ENCODE measurements at places on chromosomes 16 and 17.

DNA sequence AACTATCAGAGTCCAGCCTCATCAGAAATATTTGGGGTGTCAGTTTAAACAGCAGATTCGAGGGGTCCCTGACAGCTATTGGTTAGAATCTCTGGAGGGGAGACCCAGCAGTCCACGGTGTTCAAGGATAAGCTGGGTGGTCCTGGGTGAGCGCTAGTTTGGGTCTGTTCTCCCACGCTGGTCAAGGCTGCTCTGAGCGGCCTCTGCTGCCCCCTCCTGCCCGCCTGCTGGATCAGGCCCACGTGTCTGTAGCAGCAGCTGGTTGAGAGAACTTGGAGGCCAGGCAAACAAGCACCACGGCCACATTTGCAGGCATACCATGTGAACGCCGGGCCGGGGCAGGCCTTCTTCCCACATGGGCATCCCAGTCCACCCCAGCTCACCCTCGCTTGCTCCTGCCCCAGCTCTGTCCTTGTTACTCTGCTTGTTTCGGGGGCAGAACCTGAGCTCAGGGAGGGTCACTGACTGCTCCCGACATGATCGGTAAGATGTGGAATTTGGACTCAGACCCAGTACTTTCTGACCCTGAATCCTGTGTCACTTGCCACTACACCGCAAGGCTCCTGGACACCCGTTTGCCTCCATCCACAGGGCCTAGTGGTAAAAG is 7.4 kb downstream of the FOXF1 start:
- DNase-seq, result no peak

GRCh38 chr16:78415013-78415412 is 315.6 kb downstream of the WWOX start:
- no peak for DNase-seq

DNA sequence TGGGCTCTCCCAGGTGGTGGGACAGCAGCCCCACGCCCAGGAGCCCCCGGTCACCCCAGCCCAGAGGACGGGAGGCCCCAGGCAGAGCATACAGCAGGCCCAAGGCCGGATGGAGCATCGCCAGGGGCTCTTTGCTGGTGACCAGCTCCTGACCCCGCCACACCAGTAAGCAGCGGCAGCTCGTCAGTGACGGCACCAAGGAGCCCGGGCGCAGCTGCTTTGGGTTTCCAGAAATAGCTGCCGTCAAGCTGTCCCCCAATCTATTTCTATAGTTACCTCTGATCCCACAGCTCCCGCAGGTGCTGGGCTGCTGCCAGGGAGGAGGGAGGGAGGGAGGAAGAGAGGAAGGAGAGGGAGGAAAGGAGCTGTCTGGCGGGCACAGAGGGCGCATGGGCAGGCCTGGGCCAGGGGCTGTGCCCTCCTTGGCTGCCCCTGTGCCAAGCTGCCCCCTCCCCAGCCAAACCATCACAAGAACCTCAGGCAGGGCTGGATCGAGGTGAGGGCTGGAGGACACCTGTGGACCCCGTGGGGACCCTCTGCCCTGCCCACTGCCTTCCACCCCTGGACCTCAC is 10.8 kb upstream of the RASD1 start:
- DNase-seq, result no peak

DNA sequence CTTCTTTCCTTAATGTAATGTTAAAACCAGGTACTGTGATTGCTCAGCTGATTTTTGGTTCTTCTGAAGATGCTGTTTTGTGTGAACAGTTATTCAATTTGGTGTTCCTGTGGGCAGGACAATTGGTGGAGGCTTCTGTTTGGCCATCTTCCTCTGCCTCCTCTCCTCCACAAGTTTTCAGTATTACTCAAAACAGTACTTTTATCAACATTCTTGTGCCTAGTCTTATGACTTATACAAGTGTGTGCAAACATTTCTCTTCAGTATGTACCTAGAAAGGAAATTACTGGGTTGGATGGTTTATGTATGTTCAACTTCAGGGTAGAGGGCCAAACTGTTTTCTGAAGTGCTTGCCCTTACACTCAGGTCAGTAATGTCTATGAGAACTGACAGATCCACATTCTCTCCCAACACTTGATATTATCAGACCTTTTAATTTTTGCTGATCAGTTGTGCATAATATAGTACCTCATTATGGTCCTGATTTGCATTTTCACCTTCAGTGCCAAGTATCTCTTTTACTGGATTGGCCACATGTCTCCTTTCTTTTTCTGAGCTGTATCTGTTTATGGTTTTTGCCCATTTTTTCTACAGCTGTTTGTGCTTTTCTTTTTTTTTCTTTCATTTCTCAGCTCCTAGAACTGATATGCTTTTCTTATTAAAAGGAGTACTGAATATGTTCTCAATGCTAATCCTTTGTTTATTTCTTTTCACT is 50.9 kb downstream of the ERCC4 start:
- DNase-seq, result no peak

GRCh38 chr17:34465789-34466188 is 102.8 kb upstream of the CCL1 start:
- DNase-seq, result no peak

Measured in CD4-positive, alpha-beta T cell treated with Interleukin-15 for 1 hour (primary cell).